ENCODE measurements at places on chromosomes 7 and 10. TPM values are rescaled to one million over a fixed set of nuclear protein-coding genes. Genes with fewer than 3 reads are reported as not detected.

DNA sequence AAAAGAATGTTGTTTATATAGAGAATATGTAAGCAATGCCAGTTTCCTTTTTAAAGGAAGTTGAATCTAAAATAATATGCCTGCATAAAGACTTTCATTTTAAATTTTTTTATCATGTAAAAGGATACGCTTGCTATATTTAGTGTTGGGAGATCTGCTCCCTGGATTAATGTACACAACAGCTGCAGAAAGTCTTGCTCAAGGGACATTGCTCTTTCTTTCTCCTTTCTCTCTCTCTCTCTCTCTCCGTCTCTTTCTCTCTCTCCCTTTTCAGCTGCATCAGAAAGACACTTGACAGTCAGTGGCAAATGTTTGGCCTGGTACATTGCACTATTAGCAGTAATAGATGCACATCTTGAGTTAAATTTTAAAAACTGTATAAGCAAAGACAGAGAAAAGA lies 739 bp downstream of the MYPN start:
- no peaks in the 10 kb centered on the region for H3K36me3 ChIP-seq
- no peaks in the 10 kb centered on the region for H3K27me3 ChIP-seq
- H3K4me3 ChIP-seq, result peak overlapping the region; percentile 45
- peaks cover 64% of the 10 kb centered on the region for H3K4me1 ChIP-seq

The SUV39H2 gene
- total RNA-seq, result 9.8 TPM

DNA sequence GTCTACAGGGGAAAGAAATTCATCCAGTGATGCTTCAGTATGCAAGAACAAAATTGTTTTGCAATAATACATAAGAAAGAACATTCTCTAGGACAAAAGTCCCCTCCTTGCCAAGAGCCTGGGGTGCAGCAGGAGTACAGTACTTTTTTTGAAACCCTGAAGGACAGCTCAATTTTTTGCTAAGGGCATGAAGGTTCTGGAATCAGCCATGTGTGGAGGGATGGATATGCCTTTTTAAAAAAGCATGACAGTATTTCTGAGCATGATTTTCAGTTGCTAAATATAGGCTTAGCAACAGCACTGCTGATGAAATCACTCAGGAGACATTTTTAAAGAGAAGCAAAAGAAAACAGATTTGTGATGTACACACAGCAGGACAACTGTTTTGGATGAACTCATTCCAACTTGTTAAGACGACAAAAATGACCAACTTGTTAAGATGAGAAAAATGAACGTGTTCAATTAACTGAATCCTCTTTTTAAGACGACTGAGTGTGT lies 39.3 kb downstream of the HBP1 start:
- no peak overlapping the region for H3K4me3 ChIP-seq
- peaks cover 42% of the 10 kb centered on the region for H3K36me3 ChIP-seq
- DNase-seq, result no peak
- peaks cover 36% of the 10 kb centered on the region for H3K4me1 ChIP-seq
- no peaks in the 10 kb centered on the region for H3K27me3 ChIP-seq
- H3K27ac ChIP-seq, result peak overlapping the region; percentile 94

DNA sequence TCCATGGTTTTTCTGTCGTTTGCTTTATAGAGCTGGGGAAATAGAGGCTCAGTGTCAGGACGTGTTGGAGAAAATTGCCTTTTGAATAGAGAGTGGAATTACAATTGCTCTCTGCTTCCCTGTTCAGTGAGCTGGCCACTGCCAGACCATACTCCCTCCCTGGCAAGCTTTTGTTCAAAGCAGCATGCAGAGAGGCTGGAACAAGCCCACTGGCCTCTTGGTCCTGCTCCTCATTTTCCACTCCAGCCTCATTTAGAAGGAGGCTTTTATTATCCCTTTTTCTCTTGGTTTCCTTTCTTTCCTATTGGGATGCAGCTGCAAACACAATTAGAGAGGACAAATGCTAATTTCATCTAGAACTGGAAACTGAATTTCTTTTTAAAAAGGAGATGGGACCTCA lies 302.2 kb upstream of the PODXL start:
- H3K4me1 ChIP-seq, result peaks cover 23% of the 10 kb centered on the region
- no peaks in the 10 kb centered on the region for H3K36me3 ChIP-seq
- H3K27me3 ChIP-seq, result peaks cover 29% of the 10 kb centered on the region
- H3K27ac ChIP-seq, result no peak overlapping the region

- H3K4me3 ChIP-seq, result no peak overlapping the region
- no peak overlapping the region for H3K27ac ChIP-seq
- no peak for DNase-seq
- no peaks in the 10 kb centered on the region for H3K4me1 ChIP-seq
- H3K36me3 ChIP-seq, result no peaks in the 10 kb centered on the region
Measured at GRCh38 chr10:116752969-116753665, 10.8 kb upstream of the HSPA12A start.

The ADCYAP1R1 gene
- total RNA-seq, result not detected

The MBL2 gene
- not detected for total RNA-seq

The NPSR1 gene
- not detected for total RNA-seq

The TECPR1 gene
- total RNA-seq, result 38.7 TPM

DNA sequence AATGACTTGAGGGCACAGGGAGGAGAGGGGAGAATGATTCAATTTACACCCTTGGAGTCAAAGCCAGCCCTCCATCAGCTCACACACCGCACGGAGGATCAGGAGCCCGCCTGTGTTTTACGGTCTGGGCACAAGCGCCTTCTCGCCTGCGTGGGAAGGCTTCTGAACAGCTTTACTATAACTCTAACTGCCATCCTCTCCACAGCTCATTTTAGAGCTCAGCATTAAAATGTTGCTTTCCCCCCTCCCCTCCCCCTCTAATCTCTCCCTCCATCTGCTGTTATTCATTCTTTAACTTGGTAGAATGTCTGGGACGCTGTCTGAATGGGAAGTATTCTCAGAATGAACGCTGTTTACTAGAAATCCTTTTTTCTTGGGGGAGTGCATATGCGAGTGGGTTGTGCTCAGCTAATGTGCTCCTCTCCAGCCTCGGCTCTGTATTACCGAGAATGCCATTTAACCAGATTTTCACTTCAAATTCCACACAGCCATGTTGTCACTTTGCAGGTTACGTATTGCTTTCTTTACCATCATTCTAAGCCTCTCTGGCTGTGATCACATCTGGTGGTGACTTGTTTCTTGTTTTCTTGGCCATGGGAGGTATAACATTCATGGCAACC lies 140.1 kb downstream of the GFRA1 start:
- H3K4me3 ChIP-seq, result no peak overlapping the region
- no peak overlapping the region for H3K27ac ChIP-seq
- peak; percentile 54 for DNase-seq
- no peaks in the 10 kb centered on the region for H3K27me3 ChIP-seq

All from osteocyte (in vitro differentiated cells).